GM12891 (cell line): ENCODE measurements at places on chromosomes 5 and 9.
A peak's percentile ranks its signal among the peaks of the same experiment; 100 is the strongest.

DNA sequence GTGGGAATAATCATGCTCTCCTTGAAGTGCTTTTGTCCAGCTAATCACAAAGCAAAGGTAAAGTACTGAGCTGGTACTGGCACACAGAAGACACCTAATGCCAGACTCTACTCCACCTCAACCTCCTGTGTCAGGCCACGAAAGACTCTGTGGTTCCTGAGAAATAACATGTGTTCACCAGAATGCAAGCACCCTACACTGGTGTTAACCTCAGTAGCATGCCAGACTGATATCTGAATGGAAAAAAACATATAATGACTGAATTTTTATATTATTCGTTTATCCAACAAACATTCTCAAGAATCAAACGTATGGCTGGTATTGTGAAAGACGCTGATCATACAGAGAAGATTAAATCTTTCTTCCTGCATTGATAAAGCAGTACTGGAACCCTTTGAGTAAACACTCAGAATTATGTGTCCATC is 97.1 kb upstream of the IFNE start:
- DNase-seq, result no peak

DNA sequence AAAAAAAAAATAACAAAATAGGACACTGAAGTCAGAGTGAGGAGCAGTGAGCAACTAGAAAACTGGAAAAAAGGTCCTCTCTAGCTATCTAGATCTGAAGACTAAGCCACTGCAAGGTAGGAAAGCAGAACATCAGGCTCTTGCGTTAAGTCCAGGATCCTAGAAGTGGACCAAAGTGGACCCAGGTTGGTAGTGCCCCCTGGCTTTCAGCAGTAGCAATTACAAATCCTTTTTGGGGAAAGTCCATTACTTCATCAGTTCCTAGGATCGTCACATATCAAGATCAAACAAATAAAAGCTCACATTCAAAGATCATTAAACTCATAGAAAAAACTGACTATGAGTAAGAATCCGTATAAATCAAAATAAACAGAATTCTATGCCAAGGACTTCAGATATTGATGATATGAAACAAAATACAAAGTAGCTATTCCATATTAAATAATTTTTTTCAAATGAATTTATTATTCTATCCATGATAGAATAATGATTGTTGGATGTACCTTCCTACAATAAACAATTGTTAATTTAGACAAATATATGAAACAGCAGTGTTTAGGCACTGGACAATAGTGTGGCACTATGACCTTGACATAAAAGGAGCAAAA is 6.5 kb upstream of the RICTOR start:
- no peak for DNase-seq

GRCh38 chr5:180097163-180097894 is 25.8 kb upstream of the RNF130 start:
- DNase-seq, result no peak

- no peak for DNase-seq
Measured at GRCh38 chr9:72082536-72082935, 22.1 kb upstream of the C9orf57 start.

DNA sequence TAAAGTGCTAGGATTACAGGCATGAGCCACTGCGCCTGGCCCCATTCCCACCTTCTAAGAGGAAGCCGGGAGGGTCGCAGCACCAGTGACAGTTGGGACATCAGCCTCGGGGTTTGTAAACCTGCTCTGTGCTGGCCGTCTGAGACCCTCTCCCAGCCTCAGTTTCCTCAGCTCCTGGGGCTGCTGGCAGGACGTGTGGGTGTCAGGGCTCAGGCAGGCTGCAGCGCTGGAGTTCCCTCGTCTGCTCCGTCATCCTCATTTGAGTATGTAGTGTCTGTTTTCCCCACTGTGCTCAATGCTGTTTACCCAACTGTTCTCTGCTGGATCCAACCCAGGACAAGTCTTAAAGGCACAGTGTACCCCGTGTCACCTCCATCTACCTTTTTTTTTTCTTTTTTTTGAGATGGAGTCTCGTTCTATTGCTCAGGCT is 2.0 kb upstream of the NINJ1 start:
- DNase-seq, result no peak

GRCh38 chr9:117624106-117624505 is 80.1 kb upstream of the TLR4 start:
- no peak for DNase-seq

- DNase-seq, result no peak
Measured at GRCh38 chr9:86830356-86830755, 117.0 kb downstream of the GAS1 start.

DNA sequence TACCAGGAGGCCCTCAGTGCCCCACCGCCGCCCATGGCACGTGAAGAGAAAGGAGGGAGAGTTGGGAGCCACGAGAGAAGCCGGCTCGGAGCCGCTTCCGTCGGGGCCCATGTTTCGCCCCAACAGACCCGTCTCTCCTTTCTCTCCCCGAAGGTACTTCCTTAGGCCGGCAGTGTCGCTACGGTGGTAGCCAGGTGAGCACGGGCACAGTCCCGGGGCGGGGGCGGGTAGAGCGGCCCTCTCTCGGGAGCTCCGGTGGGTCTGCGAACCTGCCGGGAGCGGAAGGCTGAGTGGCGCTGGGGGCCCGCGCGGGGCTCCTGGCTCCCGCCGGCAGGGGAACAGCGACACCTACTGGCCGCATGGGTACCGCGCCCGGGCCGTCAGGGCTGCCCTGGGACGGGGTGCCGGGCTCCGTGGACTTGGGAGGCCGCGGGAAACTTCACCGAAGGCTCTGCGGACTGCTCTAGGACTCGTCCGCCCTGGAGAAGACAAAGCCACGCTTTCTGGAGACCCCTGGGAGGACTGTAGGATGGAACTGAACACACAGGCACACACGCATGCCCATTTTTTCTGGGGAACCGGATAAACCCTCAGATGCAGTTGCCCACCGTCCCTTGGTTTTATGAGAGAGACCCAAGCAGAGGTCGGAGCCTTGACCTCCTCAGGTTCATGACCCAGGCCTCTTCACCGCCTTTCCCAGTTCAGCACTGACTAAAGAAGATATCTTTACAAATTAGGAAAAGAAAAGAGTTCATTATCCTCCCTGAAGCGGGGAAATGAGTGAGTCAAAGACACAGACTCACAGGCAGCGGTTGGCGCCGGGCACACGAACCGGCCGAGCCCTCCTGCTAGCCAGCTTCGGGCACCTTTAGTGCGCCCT is 202.5 kb downstream of the MEF2C start:
- peak; percentile 73 for DNase-seq

DNA sequence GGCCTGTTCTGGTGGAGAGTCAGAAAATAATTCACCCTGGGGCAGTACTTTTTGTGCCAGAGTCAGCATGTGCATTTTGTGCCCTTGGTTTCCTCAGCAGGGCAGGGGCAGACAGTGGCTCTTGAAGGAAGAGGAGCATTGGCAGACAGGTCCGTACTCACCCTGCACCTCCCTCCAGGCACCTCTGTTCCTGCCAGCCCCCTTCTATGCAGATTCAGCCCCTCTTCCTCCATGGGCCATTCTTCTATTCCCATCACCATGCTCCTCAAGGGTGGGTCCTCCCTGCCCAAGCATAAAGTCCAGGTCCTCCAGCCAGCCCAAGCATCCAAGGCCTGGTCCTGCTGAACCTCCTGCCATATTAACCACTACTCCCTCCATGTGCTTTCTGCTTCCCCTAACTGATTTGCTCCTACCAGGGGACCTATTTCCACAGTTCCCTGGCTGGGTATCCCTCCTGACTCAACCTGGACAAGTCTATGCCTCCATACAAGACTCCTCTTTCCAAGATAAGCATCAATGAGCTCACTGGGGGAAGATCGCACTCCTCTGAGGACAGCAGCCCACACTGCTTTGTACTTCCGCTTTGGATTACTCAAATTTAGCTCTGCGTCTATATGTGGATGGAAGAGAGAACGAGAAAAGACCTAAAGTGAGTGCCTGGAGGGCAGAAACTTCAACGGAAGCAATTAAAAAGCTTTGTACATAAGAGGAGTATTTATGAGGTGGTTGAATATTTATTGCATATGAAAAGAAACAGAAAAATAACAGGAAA is 9.3 kb upstream of the ACSL6 start:
- DNase-seq, result no peak

- DNase-seq, result no peak
Measured at GRCh38 chr9:137606005-137606621, 627 bp downstream of the ARRDC1 start.

GRCh38 chr9:130244548-130245165 is 20.9 kb upstream of the HMCN2 start:
- no peak for DNase-seq

GRCh38 chr9:78549711-78550110 is 252.8 kb downstream of the PSAT1 start:
- no peak for DNase-seq

GRCh38 chr9:77879437-77879943 is 152.1 kb downstream of the GNAQ start:
- no peak for DNase-seq

DNA sequence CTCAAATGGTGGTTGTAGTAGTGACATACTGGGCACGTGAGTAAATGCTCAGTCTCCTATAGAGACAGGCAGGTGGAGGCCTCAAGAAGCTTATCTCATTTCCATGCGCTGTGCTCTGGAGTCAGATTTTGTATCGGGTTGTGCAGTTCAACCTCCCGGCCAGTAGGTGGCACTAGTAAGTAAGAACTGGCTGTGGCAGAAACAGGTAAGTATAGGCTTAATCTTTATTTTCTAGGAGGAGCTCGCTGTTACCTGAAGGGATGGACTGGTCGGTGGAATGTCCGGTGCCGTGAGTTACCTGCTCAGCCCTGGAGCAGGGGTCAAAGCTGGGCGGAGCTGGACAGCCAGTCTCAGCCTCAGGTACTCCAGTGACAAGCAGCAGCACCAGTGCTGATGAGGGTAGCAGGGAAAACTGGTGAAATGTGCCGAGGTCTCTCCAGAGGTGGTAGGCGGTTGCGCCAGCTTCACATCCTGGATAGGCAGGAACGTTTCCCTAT is 880.1 kb upstream of the SEMA6A start:
- peak; percentile 4 for DNase-seq

DNA sequence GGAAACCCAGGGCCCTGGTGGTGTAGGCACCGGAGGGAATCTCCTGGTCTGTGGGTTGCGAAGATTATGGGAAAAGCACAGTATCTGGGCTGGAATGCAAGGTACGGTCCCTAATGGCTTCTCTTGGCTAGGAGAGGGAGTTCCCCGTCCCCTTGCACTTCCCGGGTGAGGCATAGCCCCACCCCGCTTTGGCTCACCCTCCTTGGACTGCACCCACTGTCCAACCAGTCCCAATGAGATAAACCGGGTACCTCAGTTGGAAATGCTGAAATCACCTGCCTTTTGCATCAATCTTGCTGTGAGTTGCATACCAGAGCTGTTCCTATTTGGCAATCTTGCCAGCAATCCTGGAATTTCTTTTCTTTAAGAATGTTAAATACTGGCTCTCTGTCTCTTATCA is 1429.1 kb downstream of the MAT2B start:
- DNase-seq, result no peak

- peak; percentile 83 for DNase-seq
Measured at GRCh38 chr5:1414311-1415058, 30.8 kb downstream of the SLC6A3 start.

GRCh38 chr9:88502552-88503034 is 32.4 kb upstream of the NXNL2 start:
- no peak for DNase-seq

- no peak for DNase-seq
Measured at GRCh38 chr5:156951359-156951758, 11.7 kb downstream of the TIMD4 start.

DNA sequence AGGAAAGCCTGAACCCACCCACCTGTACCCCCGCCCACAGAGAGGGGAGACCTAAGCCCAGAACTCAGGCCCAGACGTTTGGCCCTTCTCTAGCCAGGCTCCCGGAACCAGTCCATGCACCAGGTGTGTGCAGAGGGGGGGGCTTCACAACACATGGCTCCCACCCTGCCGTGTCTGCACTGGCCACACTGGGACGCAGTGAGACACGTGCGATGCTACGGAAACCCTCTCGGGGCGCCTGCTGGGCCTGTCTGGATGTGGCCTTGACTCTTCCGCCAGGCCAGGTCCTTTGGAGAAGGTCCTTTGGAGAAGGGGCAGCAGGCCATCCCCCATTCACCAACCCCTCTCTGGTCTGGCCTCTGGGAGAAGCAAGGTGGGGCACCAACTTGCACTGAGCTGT is 58.4 kb upstream of the SARDH start:
- no peak for DNase-seq

DNA sequence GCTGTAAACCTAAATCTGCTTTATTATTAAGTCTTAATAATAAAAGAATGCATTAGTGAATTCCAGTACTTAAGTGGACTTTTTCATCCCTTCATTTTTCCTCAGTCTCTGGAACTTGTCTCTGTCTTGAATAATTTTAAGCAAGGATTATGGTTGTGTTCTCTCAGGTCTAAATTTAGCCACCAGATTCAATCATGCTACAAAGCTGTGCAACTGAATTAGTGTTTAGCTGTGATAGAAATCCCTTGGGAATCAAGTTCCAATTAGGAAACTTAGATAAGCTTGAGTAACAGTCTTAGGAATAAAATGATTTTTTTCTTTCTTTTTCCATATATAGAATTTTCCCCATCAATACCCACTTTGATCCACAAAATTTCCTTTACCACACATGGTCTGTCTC is 104.3 kb downstream of the PLPPR1 start:
- DNase-seq, result no peak
